B cell (primary cell): ENCODE measurements at places on chromosomes 16 and 17. TPM values are rescaled to one million over a fixed set of nuclear protein-coding genes. Genes with fewer than 3 reads are reported as not detected.

Gene ABCA6
- 0.18 and 0.46 TPM in 2 replicates for polyA plus RNA-seq

Gene HSD17B1
- 1.3 and 1.5 TPM in 2 replicates for polyA plus RNA-seq

Gene LRRC36
- polyA plus RNA-seq: 0.98 and 1.5 TPM in 2 replicates

Gene KRTAP1-3
- polyA plus RNA-seq: not detected in 2 replicates

Gene RAB34
- polyA plus RNA-seq: 17.1 and 26.8 TPM in 2 replicates

Gene CCL17
- not detected in 2 replicates for polyA plus RNA-seq

Gene PIK3R5
- polyA plus RNA-seq: 52.0 and 63.1 TPM in 2 replicates

Gene OR3A3
- not detected in 2 replicates for polyA plus RNA-seq

Gene GRAPL
- polyA plus RNA-seq: 84.5 and 132 TPM in 2 replicates
